ENCODE measurements at places on chromosomes 7 and 10.

- no peak for DNase-seq
Observed at GRCh38 chr10:89978081-89978480, 276.7 kb downstream of the KIF20B start.

DNA sequence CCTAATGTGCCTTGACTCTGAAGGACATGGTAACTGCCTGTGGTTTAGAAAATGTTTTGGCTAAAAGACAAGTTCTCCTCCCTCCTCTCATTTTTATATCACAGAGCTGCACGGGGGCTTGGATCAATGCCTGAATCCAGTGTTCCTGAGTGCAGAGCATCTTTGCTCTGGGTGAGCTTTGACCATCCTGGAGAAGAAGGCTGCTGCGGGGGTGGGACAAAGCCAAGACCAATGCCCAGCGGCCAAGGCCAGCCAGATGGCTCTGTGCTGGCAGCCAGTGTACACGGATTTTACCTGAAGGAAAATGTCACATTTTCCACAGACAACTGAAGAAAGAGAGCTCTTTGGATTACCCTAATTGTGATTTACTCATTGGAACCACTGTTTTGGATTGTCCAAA, 102.0 kb upstream of the TARP start:
- DNase-seq: no peak

DNA sequence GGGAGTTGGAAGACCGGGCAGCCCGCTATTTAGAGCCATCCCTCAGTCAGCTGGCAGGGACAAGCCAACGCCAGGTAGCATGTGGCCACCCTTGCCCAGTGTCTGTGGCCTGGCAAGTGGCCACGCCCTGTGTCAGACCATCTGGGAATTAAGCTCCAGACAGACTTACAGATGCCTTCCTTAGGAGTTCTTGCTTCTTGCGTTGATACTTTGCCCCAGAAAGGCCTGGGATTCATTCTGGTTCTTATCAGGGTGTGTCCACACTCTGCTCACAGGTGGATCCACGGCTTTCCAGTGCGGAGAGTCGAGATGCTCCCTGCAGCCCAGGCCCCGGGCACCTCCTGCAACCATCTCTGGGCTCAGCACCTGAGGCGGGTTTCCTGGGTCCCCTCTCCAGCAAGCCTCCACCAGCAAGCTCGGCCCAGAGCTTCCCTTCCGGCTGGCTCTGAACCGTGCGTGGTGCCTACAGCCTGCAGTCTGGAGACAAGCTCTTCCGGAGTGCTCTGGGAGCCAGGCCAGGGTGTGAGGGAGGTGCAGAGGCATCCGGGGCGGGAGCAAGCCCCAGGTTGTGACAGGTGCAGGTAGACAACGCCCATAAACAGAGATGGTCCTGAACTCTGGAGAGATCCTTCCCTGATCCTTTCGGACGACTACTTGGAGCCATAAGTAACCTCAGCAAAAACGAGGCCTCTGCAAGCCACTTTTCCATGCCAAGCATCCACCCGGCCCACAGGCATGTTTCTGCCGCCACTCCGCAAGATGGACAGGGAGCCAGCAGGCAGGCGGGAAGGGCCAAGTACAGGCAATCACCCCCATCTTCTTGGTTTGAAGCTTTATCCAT, 32.3 kb upstream of the PPIF start:
- no peak for DNase-seq

GRCh38 chr10:132335189-132336063, 3.4 kb downstream of the LRRC27 start:
- no peak for DNase-seq

- no peak for DNase-seq
Observed at GRCh38 chr10:63173468-63174232, 40.5 kb downstream of the NRBF2 start.

GRCh38 chr10:86439544-86439943, 72.9 kb upstream of the GRID1 start:
- no peak for DNase-seq

- peak; percentile 76 for DNase-seq
Observed at GRCh38 chr7:73851410-73852338, 9.3 kb upstream of the TMEM270 start.

- no peak for DNase-seq
Observed at GRCh38 chr7:39623732-39624441, 515 bp downstream of the RALA start.

DNA sequence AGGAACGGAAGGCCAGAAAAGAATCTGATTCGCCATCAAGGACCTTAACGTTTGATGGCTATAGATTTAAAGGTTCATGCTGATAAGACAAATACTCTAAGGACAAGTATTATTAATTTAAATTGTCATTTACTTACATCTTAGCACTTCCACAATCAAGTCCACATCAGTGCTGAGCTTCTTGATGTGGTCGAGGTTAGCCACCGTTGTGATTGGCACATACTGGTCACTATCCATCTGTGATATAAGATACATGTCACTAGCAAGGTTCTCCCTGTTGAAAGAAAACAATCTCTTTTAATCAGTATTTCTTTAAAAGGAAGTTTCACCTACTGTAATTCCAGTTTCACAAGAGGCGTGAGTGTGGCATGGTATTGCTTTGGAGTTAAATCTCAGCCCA, 88.7 kb downstream of the LARP4B start:
- DNase-seq: no peak

DNA sequence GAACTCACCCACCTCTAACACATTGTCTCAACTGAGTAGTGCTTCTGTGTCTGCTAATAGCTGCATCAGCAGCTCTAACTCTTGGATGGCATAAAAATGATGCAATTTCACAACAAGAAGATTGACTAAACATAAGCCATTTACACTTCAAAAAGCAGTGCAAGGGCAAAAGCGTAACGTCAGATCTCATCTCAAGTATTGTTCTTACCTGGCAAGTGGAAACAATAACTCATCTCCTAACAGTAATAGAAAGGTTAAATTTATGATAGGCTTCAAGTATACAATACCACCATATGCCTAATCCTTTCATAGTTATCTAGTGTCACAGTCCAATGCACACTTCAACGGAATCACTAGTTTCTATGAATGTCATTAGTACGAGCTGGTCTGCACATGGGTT, 14.8 kb downstream of the TPK1 start:
- no peak for DNase-seq

GRCh38 chr10:56633876-56634452, 272.9 kb upstream of the ZWINT start:
- DNase-seq: no peak

GRCh38 chr10:33858326-33858725, 523.9 kb upstream of the NRP1 start:
- no peak for DNase-seq

DNA sequence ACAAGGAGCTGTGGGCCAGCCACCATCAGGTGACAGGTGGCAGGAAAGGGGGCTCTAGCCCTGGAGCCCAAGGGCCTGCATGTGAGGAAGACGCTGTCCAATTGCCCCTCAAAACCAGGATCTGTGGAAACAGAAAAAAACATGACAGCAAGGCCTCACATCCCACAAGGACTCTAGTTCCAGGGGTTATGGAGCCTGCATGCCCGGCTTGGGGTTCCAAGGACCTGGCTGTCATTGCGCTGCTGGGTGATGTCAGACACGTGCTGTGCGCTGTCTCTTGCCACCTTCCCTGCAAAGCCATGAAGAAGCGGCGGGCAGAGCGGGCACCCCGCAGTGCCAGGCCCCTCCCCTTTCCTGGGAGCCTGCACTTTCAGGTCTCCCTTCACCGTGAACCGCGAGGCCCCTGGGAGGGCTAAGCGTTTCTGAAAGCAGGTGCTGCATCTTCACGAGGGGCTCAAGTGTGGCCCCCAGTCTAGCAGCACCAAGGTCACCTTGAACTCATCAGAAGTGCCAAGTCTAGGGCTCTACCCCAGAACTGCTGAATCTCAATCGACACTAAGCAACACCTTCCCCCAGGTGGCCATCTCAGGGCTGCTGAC, 15.1 kb upstream of the CRYGN start:
- no peak for DNase-seq

DNA sequence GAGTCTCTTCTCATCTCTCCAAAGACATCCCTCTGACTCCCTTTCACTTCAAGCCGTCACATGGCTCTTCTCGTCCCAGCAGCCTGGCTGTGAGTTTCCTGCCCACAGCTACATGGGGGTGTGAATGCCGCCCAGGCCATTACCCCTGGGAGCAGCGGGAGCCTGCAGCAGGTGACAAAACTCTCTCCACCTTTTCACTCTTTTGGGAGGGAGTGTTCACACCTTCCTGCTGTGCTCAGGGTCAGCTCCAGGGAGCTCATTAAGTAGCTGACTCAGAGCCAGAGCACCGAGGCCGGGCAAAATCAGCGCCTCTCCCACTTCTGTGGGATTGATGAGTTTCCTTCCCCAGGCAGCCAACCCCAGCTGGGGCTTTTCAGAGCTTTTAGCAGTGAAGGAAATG, 271.3 kb downstream of the TYW1 start:
- no peak for DNase-seq

GRCh38 chr10:17109046-17109445, 20.6 kb downstream of the CUBN start:
- no peak for DNase-seq

DNA sequence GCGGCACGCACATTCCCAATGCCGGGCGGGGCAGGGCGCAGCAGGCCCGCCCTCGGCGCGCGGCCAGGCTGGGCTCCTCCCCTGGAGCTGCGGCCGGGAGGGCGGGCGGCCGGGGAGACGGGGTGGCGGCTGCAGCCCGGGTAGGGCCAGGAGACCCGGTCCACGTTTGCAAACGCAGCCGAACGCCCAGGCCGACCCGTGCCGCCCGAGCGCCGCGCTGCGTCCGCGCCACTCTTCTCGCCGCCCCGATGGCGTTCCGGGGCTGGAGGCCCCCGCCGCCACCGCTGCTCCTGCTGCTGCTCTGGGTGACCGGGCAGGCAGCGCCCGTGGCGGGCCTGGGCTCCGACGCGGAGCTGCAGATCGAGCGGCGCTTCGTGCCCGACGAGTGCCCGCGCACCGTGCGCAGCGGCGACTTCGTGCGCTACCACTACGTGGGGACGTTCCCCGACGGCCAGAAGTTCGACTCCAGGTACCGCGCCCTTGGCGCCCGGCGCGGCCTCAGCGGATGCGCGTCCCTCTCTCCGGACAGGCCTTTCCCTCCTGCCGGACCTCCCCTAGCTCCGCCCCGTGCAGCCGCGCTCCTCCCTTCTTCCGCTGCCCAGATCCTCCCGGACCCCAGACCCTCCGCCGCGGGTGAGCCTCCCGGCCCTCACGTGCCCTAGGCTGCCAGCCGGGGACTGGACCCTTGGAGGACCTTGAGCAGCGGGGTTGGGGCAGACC, at the start of gene FKBP9:
Gene FKBP9, plus strand, starts transcription at position 115 of the 720 bp plus-strand sequence. Its CDS starts 134 bp downstream, at position 249.
- peak; percentile 98 for DNase-seq

DNA sequence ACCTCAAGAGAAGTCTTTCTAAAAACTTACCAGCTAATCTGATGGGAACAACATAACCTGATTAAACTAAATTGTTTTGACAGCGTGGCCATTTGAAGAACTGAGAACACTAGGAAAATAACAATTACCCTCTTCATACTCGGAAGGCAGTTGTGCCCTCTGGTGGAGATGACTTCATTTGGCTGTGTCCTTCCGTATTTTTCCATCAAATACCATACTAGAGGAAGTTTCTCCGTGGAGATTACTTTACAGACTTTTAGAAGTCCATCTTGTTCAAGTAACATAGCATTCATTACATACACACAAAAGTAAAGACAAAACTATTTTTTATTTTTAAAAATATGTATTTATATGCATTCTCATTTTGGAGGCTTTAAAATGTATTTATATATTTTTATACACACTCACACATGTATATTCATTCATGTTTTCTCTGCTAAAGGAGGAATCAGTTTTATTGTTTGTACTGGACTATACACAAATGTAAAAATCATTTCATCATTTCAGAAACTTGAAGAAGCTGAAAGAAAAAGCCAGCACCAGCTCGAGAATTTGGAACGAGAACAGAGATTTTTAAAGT, 25.2 kb downstream of the SMNDC1 start:
- DNase-seq: peak; percentile 39

DNA sequence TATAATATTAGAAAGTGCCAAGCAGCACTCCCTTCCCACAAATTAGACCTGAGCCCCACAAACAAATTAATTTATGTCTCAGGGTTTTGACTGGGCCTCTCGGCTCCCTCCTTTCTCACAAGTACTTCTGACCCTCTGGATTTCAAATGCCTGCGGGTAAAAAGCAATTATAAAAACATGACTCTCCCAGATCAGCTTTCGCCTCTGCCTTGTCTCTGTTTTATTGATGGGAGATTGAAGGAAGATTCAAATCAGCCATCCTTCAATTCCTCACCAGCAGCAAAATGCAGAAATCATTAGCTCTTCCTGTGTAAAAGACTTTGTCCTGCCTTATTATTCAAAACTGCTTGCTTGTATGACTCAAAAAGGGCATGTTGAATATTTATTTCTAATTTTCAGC, 453.7 kb upstream of the MKI67 start:
- no peak for DNase-seq

DNA sequence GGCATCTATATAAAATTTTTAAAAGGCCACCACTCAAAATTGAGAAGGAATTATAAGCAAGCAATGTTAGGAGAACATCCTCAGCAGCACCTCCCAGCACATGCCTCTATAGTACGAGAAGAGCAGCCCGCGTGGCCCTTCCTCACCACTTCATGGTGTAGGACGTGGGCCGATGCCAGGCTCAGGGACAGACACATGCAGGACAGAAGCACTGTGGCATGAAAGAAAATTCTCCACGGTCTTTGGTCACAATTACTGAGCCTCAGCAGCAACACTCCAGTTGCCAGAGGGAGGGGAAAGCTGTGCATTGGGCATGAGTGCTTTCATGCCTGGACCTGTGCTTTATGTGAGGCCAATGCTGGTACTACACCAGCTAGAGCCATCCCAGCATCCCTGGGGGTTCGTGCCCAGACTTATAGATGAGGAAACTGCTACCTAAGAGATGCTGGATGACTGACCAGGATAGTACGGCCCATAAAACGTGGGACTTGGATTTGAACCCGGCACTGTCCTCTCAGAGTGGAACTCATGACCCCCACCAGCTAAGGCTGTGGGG, 164.7 kb downstream of the ADAM12 start:
- DNase-seq: no peak
